T-helper 1 cell (primary cell): ENCODE measurements at places on chromosomes 4 and X.

GRCh38 chr4:39287223-39287622 is 78.9 kb downstream of the RFC1 start:
- no peak for DNase-seq

DNA sequence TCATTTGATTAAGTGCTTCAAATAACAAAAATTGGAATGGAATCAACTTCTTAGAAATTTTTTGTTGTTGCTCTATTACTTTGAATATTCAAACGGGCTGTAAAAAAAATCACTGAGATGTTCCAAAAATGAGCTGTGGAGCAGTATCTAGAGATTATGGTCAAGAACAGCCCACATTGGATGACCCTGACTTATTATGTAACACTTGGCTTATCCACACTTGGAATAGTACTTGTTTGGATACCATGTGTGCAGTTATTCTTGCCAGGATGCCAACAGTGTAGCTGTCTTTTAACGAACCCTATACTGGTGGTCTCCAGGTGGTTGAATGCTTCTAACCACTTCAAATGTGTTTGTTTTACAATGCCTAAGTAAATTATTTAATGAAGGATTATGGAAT is 64.9 kb upstream of the CAMK2D start:
- no peak for DNase-seq

DNA sequence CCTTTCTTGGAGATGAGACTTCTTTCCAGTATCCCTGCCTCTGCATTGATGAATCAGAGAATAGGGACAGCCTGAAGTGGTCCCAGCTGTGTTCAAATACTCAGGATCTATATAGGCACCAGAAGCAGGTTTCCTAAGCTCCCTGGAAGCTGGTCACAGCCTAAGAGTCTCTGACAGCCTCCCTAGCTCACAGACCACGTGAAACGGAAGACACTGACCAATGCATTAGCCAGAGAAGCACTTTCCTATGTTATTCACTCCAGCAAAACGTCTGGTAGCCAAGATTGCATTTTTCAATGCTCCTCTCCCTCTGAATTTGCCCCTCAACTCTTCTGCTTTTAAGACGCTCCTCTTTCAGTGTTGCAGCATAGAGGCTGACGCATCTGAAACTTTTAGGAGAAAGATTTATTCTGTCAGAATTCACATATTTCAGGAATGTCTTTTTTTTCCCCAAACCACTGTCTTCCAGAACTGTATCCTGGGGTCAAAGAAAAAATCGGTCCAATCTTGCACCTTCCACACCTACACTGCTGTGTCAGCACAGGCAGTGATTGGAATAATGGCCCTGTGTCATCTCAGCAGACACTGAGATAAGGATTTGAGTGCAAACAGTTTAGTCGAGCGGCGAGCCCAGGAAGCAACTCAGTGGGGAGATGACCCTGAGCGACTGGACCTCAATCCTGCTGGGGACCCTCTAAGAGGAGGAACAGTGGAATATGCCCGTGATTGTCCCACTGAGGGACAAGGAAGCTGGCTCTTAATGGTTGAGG is 109.4 kb downstream of the SMIM20 start:
- no peak for DNase-seq

GRCh38 chr4:47641755-47642154 is 156.7 kb downstream of the ATP10D start:
- DNase-seq, result no peak
